ENCODE measurements at places on chromosomes 2 and 18.

DNA sequence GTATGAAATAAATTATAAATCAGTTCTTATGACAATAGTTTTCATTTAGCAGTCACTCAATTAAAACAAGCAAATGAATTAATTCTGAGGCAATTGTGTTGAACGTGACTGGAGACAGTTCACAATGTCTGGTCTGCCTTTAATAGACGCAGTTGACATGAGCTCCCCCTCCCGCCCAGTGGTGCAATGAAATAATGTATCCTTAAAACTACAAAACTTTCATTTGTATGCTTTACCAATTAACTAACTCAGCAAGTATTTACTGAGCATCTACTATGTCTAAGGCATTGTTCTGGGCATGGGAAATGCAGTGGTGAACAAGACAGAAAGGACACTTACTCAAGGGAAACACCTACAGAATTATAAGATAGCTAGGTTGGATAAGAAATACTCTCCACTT is 3.5 kb upstream of the DSC2 start:
- no peak for DNase-seq

DNA sequence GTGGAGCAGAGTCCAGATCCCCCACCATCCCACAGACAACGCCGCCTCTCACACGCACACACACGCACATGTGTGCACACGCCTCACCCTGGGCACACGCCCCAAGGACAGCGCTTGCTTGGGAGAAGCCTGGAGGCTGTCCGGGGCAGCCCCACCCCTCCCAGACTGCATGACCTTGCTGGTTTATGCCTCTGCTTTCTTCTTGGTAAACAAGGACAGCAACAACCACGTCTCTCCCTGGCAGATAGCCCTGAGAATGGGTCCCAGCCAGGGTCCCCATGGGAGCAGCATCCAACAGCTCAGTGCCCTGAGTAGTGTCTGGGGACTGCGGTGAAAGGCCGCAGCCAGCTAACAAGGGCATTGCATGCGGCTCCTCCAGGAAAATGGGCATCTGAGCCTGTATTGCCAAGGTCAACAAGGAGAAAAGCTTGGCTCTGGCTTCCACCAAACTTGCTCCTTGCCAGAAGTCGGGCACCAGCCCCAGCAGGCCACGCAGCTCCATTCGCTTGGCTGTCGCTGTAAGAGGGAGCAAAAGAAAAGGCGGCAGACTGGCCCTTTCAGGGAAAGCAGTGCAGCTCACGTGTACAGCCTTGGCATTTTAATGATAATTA is 234.6 kb downstream of the EIPR1 start:
- no peak for DNase-seq

- no peak for DNase-seq
Observed at GRCh38 chr2:64348386-64349130, 105.4 kb upstream of the LGALSL start.

- no peak for DNase-seq
Observed at GRCh38 chr2:128755695-128756364, 437.2 kb upstream of the HS6ST1 start.

- DNase-seq = no peak
Observed at GRCh38 chr2:214378455-214379103, 32.3 kb upstream of the VWC2L start.

Measured in MM.1S (cell line).